ENCODE measurements at places on chromosomes 2 and 18. TPM values are rescaled to one million over a fixed set of nuclear protein-coding genes. Genes with fewer than 3 reads are reported as not detected.

The RESP18 gene
- total RNA-seq: not detected

The SPC25 gene
- total RNA-seq: 8.6 TPM

The PROKR1 gene
- not detected for total RNA-seq

The ACSL3 gene
- 124 TPM for total RNA-seq

The GCKR gene
- total RNA-seq: 1.9 TPM

The CCDC150 gene
- 3.9 TPM for total RNA-seq

The CNDP1 gene
- total RNA-seq: not detected

The TMEM178A gene
- 1.1 TPM for total RNA-seq

The LYPD6 gene
- under 0.01 TPM for total RNA-seq

The MATN3 gene
- 0.28 TPM for total RNA-seq

The REG3G gene
- not detected for total RNA-seq

The MSTN gene
- total RNA-seq: 0.56 TPM

The CLEC4F gene
- not detected for total RNA-seq

The ZSWIM2 gene
- under 0.01 TPM for total RNA-seq

The TBR1 gene
- not detected for total RNA-seq

The STPG4 gene
- total RNA-seq: under 0.01 TPM

The PRSS56 gene
- not detected for total RNA-seq

The CFC1 gene
- total RNA-seq: not detected

The IKZF2 gene
- total RNA-seq: 9.4 TPM

The SP5 gene
- not detected for total RNA-seq

The PCGF1 gene
- total RNA-seq: 25.9 TPM

The CDCA7 gene
- total RNA-seq: 0.85 TPM

The ITGB6 gene
- 0.19 TPM for total RNA-seq

The SGPP2 gene
- under 0.01 TPM for total RNA-seq

The FAP gene
- total RNA-seq: 274 TPM

The CFAP210 gene
- total RNA-seq: under 0.01 TPM

The INHBB gene
- total RNA-seq: 0.85 TPM

The CROCC2 gene
- total RNA-seq: not detected

The BUB1 gene
- 49.5 TPM for total RNA-seq

The NOSTRIN gene
- total RNA-seq: 1.4 TPM

The C18orf54 gene
- total RNA-seq: 3.1 TPM

The FOXI3 gene
- not detected for total RNA-seq

The SRD5A2 gene
- total RNA-seq: not detected

The MTCL1 gene
- total RNA-seq: 21.7 TPM

The SLC14A1 gene
- total RNA-seq: 32.1 TPM

The NAT8 gene
- total RNA-seq: not detected

The POTEF gene
- not detected for total RNA-seq

The NPPC gene
- not detected for total RNA-seq

The ZFAND2B gene
- total RNA-seq: 20.6 TPM

The BMP10 gene
- total RNA-seq: not detected

The NR4A2 gene
- total RNA-seq: 0.85 TPM

The CYS1 gene
- total RNA-seq: 0.58 TPM

The RNF152 gene
- total RNA-seq: 90.5 TPM

The ACOXL gene
- not detected for total RNA-seq

The GPD2 gene
- 97.2 TPM for total RNA-seq

The DYNC2LI1 gene
- total RNA-seq: 17.1 TPM

The ZNF804A gene
- total RNA-seq: under 0.01 TPM

The SERPINB10 gene
- not detected for total RNA-seq

The REG1B gene
- total RNA-seq: not detected

The SLC9A4 gene
- not detected for total RNA-seq

Measured in regular cardiac myocyte (primary cell).